Astrocyte of the spinal cord (primary cell): ENCODE measurements at places on chromosomes 5 and 9.

DNA sequence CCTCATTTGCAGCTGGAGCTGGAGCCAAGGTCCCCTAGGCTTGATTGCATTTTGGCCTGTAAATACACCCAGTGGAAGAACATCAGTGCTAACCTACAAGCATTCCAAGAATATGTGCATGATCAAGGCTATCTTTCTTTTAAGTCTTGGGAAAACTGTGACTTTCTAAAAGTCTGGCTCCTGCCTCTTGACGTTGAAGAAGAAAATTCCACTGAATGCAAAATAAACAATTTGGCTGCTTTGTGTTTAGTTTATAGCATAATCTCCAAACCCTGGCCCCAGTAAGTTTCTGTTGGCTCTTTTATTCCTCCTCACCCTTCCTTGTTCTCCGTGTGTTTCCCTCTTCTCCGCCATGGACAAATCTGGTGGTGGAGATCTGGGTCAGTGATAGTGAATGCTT, 109.3 kb upstream of the TLE1 start:
- DNase-seq, result no peak

GRCh38 chr5:58117542-58117941, 342.3 kb downstream of the PLK2 start:
- no peak for DNase-seq

- DNase-seq, result no peak
Observed at GRCh38 chr9:130321539-130321938, 56.0 kb downstream of the HMCN2 start.

DNA sequence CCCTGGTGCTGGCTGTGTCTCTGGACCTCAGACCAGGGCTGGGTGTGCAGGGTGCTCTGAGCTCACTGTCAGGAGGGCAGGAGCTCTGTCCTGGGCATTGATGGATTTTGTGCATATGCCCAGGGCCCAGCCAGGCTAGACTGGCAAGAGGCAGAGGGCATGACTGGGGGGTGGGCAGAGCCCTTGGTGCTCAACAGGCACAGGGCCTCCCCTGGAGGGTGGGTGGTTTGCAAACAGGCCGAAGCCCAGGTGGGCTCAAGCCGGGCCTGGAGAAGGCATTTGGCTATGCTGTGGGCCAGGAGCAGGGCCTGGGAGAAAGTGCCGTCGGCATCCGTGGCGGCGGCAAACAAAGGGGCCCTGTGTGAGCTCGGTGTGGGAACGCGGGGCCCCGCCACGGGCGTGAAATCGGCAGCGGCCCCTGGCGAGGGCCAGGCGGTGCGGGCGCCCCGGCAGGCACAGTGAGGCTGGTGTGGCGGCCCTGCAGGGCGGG, 1.9 kb upstream of the NRARP start:
- DNase-seq, result no peak

DNA sequence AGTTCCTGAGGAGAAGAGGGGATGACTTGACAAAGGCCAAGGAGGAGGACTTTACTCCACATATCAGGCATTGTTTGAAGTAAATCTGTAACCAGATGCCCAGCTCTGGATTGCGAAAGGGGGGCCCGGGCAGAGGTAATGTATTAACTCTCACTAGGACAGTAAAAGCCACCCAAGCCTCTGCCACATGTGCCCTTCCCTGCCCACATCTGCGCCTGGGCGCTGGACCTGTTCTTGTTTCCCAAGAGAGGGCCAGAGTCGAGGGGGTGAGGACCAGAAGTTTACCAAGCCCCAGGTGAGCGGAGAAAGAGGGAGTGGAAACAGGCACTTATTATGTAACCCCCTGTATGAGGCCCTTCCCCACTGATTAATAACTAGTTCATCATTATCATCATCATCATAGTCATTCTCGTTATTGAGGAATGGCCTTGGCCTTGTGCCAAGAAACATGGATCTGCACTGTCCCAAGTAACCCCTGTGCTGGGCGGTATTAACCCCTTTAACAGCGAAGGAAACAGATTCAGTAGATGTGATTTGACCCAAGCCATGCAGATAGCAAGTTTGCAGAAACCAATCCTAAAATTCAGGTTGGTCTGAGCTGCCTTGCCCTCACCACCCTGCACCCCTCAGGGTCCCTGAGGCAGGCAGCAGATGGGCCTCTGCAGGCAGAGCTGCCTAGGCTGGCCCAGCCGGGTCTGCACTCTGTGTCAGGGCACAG, at the start of gene SLC23A1:
Gene SLC23A1, minus strand, starts transcription at position 23 of the 718 bp plus-strand sequence. CDS start 44 bp downstream, outside the sequence.
- DNase-seq, result no peak

GRCh38 chr9:126299706-126300276, 26.8 kb upstream of the MVB12B start:
- no peak for DNase-seq

DNA sequence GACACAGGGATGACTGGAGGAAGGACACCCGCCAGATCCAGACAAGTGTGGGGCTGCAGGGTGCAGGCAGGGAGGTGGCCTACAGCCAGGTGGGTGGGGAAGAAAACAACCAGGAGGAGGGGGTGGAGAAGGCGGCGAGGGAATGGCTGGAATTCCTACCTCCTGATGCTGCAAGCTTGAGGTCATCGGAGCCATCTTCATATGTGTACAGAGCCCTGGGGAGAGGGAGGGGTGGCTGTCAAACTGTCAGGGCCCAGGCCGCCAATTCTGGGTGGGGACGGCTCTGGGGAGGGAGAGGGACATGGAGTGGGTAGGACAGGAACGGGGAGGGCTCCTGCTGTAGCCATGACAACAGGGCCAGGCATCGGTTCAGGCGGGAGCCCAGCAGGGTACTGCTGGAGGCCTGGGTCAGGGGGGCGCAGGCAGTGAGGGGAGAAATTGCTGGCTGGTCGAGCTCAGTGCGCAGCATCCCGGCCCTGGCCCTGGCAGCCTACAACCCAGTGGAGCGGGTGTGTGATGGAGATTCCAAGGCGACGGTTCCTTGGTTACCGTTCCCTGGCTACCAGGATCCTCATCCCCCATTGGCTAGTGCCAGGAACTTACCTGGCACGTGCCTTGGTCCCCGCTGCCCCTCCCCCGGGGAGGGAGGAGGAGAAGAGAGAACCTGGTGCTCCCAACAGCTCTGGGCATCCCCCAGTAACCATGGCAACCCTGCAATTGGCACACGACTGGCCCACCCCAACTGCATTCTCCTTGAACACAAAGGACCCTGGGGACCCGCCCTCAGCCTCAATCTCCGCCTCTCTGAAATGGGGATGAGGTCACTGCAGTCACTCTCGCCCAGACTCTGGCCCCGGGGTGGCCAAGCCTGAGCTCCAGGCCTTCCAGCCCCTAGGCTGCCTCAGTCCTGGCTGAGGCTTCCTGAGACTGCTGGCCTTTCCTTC, 4.5 kb downstream of the DBN1 start:
- peak; percentile 55 for DNase-seq

GRCh38 chr5:39525271-39525670, 100.5 kb upstream of the DAB2 start:
- no peak for DNase-seq

GRCh38 chr5:151447174-151448037, at the start of gene SLC36A1:
Gene SLC36A1, plus strand, starts transcription at chr5:151447603. Its CDS starts 11,190 bp downstream, at chr5:151458793.
- DNase-seq, result peak; percentile 87

GRCh38 chr5:67315082-67315989, 118.7 kb upstream of the CD180 start:
- DNase-seq, result peak; percentile 74

GRCh38 chr5:92525131-92525530, 1055.9 kb downstream of the NR2F1-AS1 start:
- DNase-seq, result no peak

DNA sequence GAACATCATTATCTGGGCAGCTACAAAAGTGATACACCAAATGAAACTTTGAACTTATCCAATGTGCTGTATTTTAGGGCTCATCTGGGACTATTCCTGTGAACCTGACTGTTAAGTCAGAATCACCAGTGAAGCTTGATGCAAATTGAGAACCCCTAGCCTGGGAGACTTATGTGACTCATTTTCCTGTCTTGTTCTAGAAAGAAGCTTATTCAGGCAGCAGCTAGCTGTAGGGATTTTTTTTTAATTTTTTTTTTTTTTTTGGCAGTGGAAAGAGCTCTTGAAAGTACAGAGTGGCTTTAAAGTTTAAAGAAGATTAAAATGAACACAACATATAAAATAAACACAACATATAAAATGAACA, 81.1 kb upstream of the TNFAIP8 start:
- DNase-seq, result peak; percentile 86

DNA sequence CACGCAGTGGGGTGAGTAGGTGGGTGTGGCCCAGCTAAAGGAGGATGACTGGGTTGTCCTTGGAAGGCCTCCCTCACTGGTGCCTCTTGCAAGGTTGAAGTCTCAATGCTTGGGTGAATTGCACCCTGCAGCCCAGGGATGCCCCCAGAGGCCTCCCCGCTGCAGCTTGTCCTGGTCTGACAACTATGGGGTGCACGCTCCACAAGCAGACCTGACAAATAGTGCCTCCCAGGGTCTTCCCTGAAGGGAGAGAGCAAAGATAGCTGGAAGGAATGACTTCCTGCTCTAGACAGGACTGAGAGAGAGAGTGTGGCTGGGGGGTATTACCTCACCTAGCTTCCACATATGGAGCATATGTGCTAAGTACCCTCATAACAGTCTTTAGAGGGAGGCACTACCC, 1.7 kb downstream of the PSD2 start:
- DNase-seq, result no peak

- DNase-seq, result no peak
Observed at GRCh38 chr5:119131530-119132304, 60.8 kb downstream of the DMXL1 start.

GRCh38 chr9:68961587-68961986, 52.3 kb downstream of the PRKACG start:
- no peak for DNase-seq

GRCh38 chr5:54398191-54398590, 57.3 kb upstream of the HSPB3 start:
- DNase-seq, result no peak

DNA sequence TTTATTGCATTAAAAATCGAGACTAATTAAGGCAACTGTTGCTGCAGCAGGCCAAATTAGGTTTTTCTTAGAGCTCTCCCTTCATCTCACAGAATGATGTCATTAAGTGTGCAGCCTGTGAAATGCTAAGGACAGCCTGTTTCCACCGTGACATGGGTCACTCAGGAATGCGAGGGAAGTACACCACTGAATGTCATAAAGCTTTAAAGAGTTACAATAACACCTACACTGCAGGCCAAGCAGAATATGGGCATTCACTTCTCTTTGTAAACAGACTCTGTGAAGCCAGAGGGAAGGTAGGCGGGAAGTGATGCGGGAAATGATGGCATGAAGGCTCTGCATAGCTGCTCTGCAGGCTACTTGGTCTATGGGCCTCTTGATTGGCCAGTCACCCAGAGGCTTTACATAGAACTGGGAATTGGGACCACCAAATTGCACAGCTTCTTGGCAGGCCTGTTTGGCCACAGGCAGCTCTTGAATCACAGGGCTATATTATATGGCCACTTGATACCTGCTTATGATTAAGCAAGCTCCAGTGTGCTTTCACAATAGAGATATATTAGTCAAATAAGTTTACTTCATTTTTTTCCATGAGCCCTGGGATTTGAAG, 28.4 kb upstream of the AOPEP start:
- peak; percentile 43 for DNase-seq

- no peak for DNase-seq
Observed at GRCh38 chr9:88184976-88185375, 46.7 kb upstream of the SPATA31C2 start.

DNA sequence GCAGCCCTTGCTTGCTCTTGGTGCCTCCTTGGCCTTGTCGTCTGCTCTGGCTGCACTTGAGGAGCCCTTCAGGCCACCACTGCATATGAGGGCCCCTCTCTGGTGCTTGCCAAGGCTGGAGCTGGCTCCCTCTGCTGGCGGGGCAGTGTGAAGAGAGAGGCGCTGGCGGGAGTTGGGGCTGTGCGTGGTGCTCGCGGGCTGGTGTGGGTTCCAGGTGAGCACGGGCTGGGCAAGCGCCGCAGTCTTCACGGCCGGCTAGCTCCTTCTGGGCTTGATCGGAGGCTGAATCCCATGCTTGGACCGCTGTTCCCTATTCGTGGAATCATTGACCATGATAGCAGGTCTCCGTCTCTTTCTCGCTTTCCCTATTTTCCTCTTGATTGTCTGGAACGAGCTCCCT, 56.5 kb downstream of the XRCC4 start:
- DNase-seq, result no peak

DNA sequence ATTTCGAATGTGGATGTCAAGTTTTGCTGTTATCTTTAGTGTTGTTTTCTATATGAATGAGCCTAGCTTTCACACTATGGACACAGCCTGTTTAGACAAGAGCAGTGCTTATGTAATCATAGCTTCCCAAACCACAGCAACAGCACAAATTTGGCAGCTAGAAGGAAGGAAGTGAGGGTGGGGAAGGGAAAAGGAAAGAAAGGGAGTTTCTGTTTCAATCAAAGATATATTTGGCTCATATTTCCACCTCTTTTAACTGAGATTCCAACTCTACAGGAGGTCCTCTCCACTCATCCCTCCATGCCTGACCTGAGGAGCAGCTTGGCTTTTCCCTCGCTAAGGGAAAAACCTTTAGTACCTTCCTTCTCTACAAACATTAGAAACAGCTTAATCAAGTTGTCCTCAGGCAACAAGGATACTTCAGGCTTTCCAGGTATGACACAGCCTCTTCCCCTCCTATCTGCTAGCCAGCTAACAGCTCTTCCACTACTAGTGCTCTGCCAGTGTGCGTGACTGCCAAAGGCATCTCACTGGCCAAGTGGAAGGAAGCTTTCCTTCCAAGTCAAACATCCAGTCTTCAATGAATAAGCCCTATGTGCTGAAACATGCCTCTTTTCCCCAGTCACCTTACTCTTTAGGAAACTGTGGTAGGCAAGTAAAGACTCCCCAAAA, 268.6 kb upstream of the PTGER4 start:
- peak; percentile 78 for DNase-seq

DNA sequence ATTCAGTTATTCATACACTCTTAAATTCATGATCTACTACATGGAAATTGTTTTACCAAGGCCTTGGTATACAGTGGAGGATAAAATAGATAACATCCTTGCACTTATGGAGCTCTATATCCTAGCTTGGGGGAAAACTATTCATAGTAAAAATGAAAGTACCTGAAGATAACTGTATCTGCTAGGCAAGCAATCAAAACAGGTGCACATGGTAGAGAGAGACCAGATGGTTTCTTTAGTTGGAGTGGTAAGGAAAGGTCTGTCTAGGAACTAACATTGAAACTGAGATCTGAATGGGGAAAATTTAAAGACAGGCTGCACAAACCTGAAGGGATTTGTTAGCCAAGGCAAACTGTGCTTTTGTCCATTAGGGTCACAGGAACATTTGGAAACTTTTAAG, 11.1 kb upstream of the SLCO4C1 start:
- no peak for DNase-seq

DNA sequence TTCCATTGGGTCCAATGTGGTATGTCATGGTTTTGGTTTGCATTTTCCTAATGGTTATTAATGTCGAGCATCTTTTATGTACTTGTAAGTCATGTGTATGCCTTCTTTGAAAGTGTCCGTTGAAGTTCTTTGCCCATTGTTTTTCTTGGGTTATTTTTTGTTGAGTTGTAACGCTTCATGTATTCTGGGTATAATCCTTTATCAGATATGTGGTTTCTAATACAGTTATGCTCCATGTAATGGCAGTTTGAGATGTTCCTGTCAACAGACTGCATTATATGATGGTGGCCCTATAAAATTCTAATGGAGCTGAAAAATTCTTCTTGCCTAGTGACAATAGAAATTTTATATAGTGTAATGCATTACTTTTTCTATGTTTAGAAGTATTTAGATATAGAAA, 17.2 kb downstream of the RIC1 start:
- DNase-seq, result no peak
